NCI-H1417 treated with DMSO at 0.1 percent for 48 hours (cell line): ENCODE measurements at places on chromosomes 7 and 10.

GRCh38 chr10:94038024-94038423, 44.3 kb downstream of the PLCE1 start:
- DNase-seq: no peak

DNA sequence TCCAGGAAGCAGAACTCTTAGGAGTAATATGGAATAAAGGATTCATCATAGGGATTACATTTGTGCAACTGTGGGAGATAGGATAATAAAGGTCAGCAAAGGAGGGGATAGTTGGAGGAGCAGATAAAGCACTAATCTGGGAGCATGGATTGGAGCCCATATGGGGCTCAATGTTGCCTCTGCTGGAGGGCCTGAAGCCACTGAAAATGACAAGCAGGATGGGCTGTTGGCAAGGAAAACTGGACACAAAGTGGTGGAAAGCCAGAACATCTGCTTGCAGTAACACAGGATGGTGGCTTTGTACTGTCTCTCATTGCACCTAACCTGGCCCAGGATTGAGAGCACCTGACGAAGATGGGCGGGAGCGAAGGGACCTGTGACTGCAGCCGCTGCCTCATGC, 15.0 kb upstream of the COMMD3 start:
- no peak for DNase-seq

DNA sequence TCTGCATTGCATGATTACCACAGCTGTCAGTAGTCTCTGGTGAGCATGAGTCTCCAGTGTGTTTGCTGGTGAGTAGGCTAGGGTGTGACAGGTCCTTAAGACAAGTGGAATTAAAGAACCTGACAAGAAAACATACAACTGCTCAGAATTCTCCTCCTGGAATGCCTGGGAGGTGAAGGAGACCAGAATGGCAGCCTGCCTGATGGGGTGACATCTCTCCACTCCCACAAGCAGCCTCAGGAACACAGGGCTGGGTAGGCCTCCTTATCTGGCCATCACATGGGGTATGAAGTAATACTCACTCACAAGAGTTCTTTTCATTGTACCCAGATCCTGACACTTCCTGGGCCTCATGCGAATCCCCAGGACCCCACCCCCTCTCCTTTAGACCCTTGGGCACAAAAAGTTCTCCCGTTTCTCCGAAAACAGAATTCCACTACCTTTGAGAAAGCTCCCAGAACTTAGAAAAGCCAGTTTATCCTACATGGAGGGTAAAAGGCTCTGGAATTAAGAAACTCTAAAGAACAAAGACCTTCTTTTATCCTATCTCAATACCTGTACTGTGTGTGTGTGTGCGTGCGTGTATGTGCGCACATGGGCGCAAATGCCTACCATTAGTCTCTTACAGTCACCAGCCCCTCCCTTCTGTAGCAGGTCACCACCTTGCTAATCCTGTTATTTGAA, 33.4 kb upstream of the C1GALT1 start:
- DNase-seq: no peak

DNA sequence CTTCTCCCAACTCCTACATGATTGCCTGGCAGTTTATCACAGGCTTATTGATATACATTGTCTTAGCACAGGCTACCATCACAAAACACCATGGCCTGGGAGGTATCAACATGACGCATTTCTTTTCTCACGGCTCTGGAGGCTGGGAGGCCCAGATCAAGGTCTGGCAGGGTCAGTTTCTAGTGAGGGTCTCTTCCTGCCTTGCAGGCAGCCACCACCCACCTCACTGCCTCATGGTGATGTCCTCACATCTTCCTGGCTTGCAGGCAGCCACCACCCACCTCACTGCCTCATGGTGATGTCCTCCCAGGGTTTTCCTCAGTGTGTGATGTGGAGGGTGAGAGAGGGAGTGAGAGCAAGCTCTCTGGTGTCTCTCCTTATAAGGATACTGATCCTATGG, 599.3 kb upstream of the MKI67 start:
- DNase-seq: no peak

DNA sequence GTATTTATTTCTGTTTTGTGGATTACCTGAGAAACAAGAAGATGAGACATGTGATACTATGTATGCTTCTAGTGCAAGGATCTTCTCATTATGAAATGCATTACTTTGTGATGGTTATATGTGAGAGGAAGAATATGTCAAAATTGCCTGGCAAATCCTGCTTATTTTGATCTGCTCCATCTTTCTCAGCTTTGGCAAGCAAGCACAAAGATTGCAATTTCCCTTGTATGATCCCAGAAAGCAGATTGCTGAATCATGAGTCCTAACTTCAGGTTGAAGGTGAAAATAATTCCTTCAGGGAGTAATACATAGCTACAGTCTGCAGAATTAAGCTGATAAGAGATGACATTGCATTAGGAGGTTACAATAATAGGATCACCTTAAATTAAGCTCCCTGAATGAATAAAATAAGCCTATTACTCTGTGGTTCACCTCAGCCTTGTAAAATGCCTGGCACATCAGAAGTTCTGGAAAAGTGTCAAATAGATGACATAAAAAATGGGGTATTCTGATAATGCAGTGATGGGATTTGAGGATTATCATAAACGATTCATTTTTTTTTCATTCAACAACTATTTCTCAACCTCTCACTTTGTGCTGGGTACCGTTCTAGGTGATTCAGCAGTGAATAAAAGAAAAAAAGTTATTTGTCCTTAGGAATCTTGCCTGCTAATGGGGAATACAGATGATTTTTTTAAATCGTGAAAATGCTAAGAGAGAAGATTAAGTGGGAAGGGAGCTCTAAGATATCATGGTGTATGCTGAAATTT, 120.7 kb downstream of the CHN2 start:
- no peak for DNase-seq

- no peak for DNase-seq
These were observed 74.9 kb downstream of the LARP4B start for GRCh38 chr10:856416-857157.
